Vagina (tissue), 2 donors: ENCODE measurements at places on chromosomes 12 and 14.

DNA sequence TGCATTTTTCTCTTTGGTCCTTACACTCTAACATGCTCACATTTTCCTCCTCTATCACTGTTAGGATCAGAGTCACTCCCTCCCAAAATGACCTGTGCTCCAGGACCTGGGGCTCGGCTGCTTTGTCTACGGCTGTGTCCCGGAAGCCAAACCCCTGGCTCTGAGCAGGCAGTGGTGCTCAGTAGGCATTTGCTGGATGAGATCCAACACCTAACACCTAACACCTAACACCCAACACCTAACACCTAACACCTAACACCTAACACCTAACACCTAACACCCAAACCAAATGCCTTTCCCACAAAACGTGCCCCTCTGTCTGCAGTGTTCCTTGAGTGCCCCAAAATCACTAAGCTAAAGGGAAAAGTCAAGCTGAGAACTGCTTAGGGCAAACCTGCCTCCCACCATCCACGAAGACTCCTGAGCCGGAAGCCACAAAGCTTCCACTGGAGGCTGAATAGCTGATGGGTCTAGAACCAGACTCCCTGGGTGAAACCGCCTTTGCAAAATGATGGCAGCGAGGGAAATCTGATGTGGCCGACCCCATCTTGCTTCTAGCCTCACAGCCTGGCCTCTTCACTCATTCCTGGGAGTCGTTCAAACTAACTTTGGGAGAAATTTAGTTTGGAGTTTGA lies 29.2 kb downstream of the HSP90AA1 start:
- DNase-seq = no peak

DNA sequence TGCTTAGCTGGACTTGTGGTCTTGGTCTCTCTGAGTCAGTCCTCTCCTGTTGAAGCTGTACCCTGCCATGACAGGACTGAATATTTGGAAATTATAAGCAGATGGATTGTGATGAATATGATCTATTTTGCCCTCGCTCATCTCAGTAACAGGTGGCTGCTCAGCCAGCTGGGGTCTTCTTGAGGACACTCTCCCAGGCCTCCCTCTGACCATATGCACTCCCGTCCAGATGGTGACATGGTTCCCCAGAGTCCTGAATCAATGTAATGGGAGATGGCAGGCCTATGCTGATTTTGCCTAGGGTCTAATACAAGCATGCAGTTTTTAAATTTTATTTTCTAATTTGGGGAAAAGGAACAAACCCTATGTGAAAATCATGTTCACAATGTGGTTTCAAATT lies 63.1 kb upstream of the TRHDE start:
- no peak for DNase-seq

GRCh38 chr14:71454010-71454409 lies 478.2 kb upstream of the RGS6 start:
- DNase-seq = no peak

DNA sequence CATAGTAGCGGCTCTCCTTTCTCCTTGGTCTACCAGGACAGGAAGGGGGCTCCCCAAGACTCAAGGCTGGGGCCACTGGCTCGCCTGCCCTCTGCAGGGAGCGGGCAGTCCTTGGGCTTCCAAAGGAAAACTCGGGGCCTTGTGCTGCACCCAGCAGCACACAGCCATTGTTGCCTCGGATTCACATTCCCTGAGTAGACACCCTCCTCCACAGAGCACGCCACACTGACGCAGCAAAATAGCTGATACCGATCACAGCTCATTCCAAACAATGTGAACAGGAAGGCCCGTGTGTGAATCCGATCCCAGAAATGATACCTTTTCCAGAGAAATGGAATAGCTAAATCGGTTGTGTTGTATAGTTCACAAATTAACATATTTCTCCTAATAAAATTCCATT lies 65.1 kb upstream of the DYNC1H1 start:
- no peak for DNase-seq

DNA sequence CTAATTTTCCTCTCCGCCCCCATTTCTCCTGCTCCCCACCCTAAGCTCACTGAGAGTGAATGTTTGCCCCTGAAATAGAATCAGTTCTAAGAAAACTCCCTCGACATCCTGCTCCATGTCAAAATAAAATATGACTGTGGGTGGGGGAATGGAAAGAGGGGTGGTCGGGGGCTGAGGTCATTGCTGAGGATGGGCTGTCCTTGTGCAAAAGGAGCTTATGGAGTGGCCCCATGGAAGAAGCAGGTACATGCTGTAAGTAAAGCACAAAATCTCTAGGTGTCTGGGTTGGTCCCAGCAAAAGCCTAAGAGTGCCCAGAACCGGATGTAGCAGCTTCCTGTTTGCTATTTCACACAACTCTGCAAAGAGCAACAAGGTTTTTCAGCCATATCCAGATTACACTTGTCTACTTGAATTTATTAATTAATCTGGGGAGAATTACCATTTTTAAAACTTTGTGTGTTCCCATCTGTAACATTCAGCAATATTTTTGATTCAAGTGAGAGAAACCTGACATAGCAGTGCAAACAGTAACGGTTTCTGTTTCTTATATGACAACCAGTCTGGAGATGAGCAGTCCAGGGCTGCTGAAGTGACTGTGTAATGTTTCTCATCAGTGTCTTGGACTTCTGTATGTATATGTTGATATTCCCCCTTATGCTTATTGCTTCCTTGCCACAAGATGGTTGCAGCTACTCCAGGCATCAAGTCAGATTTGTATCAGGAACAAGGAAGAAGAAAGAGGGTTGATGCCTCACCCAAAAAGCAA lies 40.4 kb upstream of the GZMB start:
- DNase-seq = no peak

DNA sequence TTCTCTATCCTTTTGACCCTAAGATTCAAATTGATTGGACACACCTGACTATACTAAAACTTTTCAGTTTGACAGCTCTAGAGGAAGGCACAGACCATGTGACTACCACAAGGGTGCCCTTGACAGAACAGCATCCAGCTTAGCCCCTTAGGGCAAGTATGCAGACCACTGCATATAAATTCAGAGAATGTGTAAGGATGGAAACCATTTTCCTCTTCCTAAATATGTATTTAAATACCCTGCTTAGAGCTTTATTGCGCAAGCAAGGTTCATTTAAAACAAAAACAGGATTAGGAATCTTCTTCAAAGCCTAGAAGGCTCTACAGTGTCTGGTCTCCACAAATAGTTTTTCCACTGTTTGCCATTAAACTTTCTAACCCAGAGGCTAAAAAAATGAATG lies 202.8 kb downstream of the MED13L start:
- DNase-seq = no peak

DNA sequence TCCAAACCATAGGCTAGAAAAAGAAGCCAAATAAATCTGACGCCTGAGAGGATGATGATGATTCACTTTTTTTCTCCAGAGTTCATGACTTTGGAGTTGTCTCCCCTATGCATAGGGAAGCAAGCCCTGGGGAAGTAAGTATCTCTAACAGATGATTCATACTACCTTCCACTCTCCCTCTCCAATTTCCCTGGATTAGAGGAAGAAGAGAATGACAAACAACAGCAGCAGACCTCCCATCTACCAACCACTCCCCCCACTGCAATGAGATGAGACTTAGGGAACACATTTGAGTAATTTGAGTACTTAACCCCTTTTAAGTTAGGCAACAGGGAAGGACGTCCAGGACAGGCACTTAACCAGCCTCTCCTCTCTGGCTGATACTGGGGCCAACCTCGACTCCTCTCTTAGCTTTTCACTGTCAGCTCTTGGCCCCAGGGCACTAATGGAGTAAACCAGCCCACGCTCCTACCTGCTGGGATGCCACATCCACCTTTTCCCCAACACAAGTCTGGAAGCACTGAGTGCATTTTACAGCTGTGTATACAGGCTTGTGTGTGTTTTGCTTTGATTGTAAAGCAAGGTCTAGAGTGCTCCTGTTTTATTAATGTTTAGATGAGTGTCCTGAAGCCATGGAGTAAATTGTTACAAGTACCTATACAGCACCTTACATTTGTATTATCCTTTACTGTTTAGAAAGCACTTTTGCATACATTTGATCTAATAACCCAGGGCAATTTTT lies 180.7 kb downstream of the PHLDA1 start:
- no peak for DNase-seq
